Regular cardiac myocyte (primary cell): ENCODE measurements at places on chromosomes 6 and 20. TPM values are rescaled to one million over a fixed set of nuclear protein-coding genes. Genes with fewer than 3 reads are reported as not detected.

KCNB1 gene
- total RNA-seq: under 0.01 TPM in 2 replicates

MROH8 gene
- 0.38 and 0.56 TPM in 2 replicates for total RNA-seq

TMEM74B gene
- total RNA-seq: under 0.01 TPM in 1 of 2 replicates, not detected in the other

MLIP gene
- total RNA-seq: not detected in 2 replicates

LAMA2 gene
- 13.6 and 64.3 TPM in 2 replicates for total RNA-seq

BPIFA1 gene
- not detected in 2 replicates for total RNA-seq

DPPA5 gene
- not detected in 2 replicates for total RNA-seq
